ENCODE measurements at places on chromosomes 7 and 10.

GRCh38 chr7:116786791-116787443 is 75.5 kb upstream of the CAPZA2 start:
- no peak for DNase-seq

DNA sequence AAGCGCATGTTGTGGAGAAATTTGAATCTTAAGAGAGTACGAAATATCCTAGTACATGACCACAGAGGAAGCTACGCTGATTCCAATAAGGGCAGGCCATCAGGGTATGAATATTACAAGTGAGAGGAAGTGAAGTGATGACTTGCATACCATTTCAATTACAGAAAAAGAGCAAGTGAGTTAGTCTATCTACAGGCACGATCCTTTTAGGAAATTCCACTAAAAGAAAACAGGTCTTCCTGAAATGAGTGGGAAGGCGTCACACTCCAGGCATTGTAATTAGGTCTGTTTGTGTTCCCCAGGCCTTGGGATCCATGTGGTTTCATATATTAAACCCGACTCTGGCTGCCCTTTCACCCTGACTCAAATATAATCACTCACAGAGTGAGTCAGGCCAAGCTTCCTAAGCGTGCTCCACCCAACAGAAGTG is 152.5 kb downstream of the SEMA3A start:
- no peak for DNase-seq

DNA sequence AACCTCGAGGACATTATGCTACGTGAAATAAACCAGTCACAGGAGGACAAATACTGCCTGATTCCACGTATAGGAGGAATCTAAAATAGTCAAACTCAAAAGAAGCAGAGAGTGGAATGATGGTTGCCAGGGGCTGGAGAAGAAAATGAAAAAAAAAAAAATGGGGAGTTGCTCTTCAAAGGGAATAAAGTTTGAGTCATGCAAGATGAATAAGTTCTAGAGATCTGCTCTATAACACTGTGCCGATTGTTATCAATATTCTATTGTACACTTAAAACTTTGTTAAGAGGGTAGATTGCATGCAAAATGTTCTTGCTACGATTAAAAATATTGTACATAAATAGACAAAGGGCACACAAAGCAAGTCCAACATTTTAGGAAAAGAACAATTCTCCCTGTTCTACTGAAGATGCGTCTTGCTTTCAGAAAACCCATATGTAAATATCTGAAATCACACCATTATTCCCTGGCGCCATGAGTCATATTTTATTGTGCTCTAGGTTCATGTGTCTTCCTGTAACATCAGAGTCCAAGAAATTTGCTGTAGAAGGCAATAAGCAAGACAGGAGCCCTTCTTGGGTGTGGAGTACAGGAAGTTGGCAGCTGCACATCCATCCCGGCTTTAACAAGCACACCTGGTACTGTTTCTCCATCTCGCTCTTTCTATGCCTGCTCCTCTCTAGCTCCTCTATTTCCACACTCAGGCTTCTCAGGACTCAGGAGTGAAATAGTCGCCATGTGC is 145.9 kb downstream of the GFRA1 start:
- no peak for DNase-seq

- no peak for DNase-seq
Measured at GRCh38 chr10:11745045-11745444, 2.9 kb downstream of the ECHDC3 start.
